ENCODE measurements at places on chromosomes 13 and 19.

- no peak for DNase-seq
Measured at GRCh38 chr13:31859571-31859970, 120.2 kb downstream of the RXFP2 start.

DNA sequence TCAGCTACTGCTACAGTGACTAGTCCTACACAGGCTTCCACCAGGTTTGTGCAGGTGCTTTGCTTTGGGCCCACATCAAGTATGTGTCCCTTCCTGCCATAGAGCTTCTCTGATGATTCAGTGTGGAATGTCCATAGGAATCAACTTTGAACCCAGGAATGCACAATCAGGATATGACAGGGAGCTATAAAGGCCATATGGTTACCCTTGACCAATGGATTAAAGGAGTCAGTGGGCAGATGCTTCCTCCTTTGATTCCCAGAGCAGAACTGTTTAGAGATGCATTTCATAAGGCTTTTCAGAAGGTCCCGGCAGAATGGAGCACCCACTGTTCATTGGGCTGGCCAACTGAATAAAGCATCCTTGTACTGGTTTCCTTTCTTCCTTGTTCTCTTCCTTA is 145.2 kb upstream of the WASF3 start:
- DNase-seq: no peak

DNA sequence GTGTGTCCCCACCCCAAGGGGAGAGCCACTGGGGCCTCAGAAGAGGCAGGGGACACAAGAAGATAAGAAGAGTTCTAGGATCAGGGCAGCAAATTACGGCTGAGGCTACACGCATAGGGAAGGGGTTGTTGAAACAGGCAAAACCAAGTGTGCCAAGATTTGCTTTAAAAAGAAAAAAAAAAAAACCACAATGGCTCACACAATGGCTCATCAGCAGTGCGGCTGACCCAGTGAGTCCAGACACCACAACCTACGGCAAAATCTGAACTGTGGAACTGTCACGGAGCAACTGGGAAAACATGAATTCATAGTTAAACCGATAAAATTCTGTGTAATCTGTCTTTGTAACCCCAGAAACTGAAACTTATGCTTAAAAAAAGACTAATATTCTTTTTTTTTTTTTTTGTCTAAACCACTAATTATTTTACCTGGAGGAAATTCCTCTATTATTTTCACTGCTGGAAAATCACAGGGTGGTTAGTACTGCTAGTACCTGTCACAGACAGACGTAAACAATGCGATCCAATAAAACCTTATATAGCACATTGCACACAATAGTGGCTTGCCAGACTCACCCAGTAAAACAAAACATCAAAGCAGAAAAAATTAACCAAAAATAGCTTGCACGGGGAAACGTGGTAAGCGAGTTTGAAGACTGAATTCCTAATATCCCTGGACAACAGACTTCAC is 325.4 kb upstream of the TSHZ3 start:
- DNase-seq: no peak

- DNase-seq: no peak
Measured at GRCh38 chr13:21040120-21040826, 21.1 kb downstream of the LATS2 start.

GRCh38 chr13:106734198-106734597 is 166.3 kb upstream of the ARGLU1 start:
- DNase-seq: no peak

GRCh38 chr19:13441810-13442512 is 64.3 kb downstream of the CACNA1A start:
- DNase-seq: peak; percentile 5

DNA sequence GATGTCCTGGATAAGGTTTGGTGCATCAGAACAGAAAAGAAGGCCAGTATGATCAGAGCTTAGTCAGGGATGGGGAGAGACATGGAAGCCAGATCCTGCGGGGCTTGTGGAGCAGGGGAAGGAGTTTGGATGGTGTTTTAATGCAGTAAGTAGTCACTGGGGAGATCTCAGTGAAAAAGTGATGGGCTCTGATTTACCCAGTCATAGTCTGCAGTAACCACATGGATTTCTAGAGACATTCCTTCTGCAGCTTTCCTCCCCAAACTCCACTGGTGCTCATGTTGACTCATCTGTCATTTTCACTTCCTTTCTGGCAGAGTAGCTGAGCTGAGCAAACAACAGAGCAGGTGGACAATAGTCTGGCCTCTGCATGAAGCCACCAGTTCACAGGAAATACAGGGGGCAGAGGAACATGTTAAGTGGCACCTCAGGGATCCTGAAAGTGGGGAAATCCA is 144.1 kb downstream of the DPF1 start:
- DNase-seq: no peak

GRCh38 chr19:23440791-23441190 is 45.5 kb upstream of the ZNF91 start:
- DNase-seq: peak; percentile 4

DNA sequence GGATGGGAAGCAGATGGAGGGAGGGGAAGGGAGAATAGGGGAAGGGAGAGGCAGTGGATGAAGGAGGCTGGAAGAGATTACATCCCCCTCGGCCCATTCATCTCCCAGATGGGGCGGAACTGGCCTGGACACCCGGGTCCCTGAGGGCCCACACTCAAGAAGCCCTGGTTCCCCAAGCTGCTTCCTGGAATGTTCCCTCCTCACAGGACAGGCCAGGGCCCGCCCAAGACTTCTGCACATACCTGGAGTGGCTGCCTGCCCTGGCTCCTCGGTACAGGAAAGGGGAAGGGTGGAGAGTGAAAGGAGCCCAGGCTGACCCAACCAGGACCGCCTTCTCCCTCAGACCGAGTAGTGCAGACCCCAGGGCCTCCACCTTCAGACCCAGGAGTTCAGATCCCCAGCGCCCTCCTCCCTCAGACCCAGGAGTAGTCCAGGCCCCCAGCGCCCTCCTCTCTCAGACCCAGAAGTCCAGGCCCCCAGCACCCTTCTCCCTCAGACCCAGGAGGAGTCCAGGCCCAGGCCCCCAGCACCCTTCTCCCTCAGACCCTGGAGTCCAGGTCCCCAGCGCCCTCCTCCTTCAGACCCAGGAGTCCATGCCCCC is 489 bp downstream of the NTF4 start:
- no peak for DNase-seq

All from AML-193 (cell line).